ENCODE measurements at places on chromosomes 16 and 17. TPM values are rescaled to one million over a fixed set of nuclear protein-coding genes. Genes with fewer than 3 reads are reported as not detected.
A peak's percentile ranks its signal among the peaks of the same experiment; 100 is the strongest.

- H3K4me1 ChIP-seq = no peaks in the 10 kb centered on the region
- H3K4me3 ChIP-seq = no peak overlapping the region
- DNase-seq = no peak
- H3K36me3 ChIP-seq = no peaks in the 10 kb centered on the region
- H3K27me3 ChIP-seq = no peaks in the 10 kb centered on the region
These were observed 8.9 kb downstream of the MYO15B start for GRCh38 chr17:75596320-75597087.

DNA sequence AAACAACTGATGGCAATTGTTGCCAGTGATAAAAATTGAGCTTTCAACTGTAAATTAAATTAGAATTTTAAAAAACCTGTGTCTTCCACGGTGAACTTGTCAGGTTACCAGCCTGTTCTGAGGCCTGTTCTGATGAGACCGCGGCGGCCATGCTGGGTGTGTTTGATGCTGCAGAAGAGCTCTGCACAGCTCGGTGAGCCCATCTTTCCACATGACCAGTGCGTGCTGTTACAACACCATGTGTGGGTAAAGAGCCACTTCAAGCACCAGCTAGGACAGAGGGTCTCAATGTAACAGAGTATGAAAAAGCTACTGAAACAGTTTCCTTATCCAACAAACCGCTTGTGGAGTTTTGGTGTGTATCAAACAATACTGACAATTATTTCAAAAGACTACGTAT lies 48.5 kb downstream of the RPTOR start:
- no peak overlapping the region for H3K4me3 ChIP-seq
- no peaks in the 10 kb centered on the region for H3K27me3 ChIP-seq
- DNase-seq = no peak
- no peak overlapping the region for H3K27ac ChIP-seq
- H3K4me1 ChIP-seq = peaks cover 58% of the 10 kb centered on the region

DNA sequence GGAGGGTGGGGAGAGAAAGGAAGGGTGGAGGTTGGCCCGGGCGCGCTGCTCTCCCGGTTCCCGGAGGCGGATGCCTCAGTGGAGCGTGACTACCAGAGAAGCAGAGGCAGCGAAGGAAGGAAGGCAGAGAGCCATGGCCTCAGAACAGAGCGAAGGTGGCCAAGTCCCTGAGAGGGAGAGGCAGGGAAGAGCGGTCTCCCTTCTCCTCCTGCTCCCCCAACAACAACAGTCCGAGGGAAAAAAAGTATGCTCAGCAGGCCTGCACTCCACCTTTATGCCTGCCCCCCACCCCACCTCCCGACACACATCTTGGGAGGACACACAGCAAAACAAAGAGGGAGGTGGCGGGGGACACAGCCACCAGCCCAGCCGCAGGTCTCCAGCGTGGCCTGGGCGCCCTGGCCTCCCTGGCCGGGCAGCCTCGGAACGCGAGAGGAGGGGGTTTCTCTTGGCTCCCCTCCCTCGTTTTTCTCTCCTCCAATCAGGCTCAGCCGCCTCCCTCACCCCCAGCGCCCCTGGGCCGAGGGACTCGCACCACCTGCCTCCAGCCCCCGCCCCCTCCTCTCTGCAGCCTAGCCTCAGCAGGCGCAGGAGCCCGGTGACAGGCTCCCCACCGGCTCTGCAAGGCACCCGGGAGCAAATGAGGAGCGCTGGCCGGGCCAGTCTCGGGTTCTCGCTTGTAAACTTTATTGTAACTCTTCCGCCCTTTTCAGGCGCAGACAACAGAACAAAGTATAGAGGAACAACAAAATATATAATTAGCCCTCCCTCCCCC lies 1.1 kb upstream of the HOXB7 start:
- peaks cover 80% of the 10 kb centered on the region for H3K27me3 ChIP-seq
- peaks cover 7% of the 10 kb centered on the region for H3K36me3 ChIP-seq
- H3K4me1 ChIP-seq = peaks cover 34% of the 10 kb centered on the region
- DNase-seq = peak; percentile 72
- H3K4me3 ChIP-seq = peak overlapping the region; percentile 89
- peak overlapping the region; percentile 46 for H3K27ac ChIP-seq

The FGF11 gene
- 9.5 TPM for total RNA-seq

- no peak overlapping the region for H3K27ac ChIP-seq
- peaks cover 2% of the 10 kb centered on the region for H3K4me1 ChIP-seq
- H3K4me3 ChIP-seq = no peak overlapping the region
- no peak for DNase-seq
- peaks cover 43% of the 10 kb centered on the region for H3K27me3 ChIP-seq
These were observed 2.4 kb downstream of the USH1G start for GRCh38 chr17:74920642-74921025.

The SLC2A4 gene
- 0.17 TPM for total RNA-seq

The MRPS34 gene
- 201 TPM for total RNA-seq

The SNX20 gene
- 34.9 TPM for total RNA-seq

- no peaks in the 10 kb centered on the region for H3K36me3 ChIP-seq
- H3K4me3 ChIP-seq = no peak overlapping the region
- DNase-seq = no peak
- peaks cover 49% of the 10 kb centered on the region for H3K4me1 ChIP-seq
- no peaks in the 10 kb centered on the region for H3K27me3 ChIP-seq
- H3K27ac ChIP-seq = no peak overlapping the region
These were observed 23.0 kb downstream of the CDH13 start for GRCh38 chr16:82649766-82650165.

The ABCA9 gene
- 0.07 TPM for total RNA-seq

GRCh38 chr17:32814836-32815235 lies 62.1 kb downstream of the MYO1D start:
- peaks cover 9% of the 10 kb centered on the region for H3K27me3 ChIP-seq
- H3K27ac ChIP-seq = no peak overlapping the region
- H3K4me3 ChIP-seq = no peak overlapping the region
- H3K36me3 ChIP-seq = no peaks in the 10 kb centered on the region
- no peak for DNase-seq

GRCh38 chr16:66972983-66973382 lies 11.9 kb downstream of the CES3 start:
- H3K36me3 ChIP-seq = no peaks in the 10 kb centered on the region
- no peak for DNase-seq
- H3K27ac ChIP-seq = no peak overlapping the region
- H3K27me3 ChIP-seq = no peaks in the 10 kb centered on the region
- H3K4me3 ChIP-seq = no peak overlapping the region
- H3K4me1 ChIP-seq = peaks cover 27% of the 10 kb centered on the region

The NAA38 gene
- total RNA-seq = 47.5 TPM

- H3K4me1 ChIP-seq = peaks cover 25% of the 10 kb centered on the region
- no peak for DNase-seq
- peak overlapping the region; percentile 46 for H3K4me3 ChIP-seq
- no peak overlapping the region for H3K27ac ChIP-seq
- H3K36me3 ChIP-seq = peaks cover 12% of the 10 kb centered on the region
These were observed 1.5 kb upstream of the PSMD3 start for GRCh38 chr17:39979016-39979670.

DNA sequence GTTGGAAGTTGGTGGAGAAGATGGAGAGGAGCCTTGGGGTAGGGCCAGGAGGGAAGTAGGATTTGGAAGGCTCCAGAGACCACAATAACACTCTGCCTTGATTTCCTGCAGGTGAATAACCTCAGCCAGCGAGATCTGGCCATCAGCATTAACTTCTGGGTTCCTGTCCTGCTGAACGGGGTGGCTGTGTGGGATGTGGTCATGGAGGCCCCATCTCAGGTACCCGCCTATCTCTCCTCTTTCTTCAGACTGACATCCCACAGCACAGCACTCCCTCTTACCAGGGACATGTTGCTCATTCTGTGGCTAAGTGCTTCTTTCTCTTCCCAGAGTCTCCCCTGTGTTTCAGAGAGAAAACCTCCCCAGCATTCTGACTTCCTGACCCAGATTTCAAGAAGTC lies 4.9 kb downstream of the COX6A2 start:
- H3K27ac ChIP-seq = peak overlapping the region; percentile 32
- no peak for DNase-seq
- no peak overlapping the region for H3K4me3 ChIP-seq
- H3K4me1 ChIP-seq = peaks cover 37% of the 10 kb centered on the region

GRCh38 chr16:89476811-89477261 lies 13.5 kb downstream of the ANKRD11 start:
- peak overlapping the region; percentile 13 for H3K4me3 ChIP-seq
- peak overlapping the region; percentile 51 for H3K27ac ChIP-seq
- DNase-seq = no peak
- peaks cover 25% of the 10 kb centered on the region for H3K36me3 ChIP-seq

- DNase-seq = no peak
- peaks cover 20% of the 10 kb centered on the region for H3K4me1 ChIP-seq
- peak overlapping the region; percentile 31 for H3K27ac ChIP-seq
- H3K36me3 ChIP-seq = peaks cover 4% of the 10 kb centered on the region
- no peaks in the 10 kb centered on the region for H3K27me3 ChIP-seq
- peak overlapping the region; percentile 14 for H3K4me3 ChIP-seq
These were observed 220.6 kb downstream of the LGALS9B start for GRCh38 chr17:20246692-20247091.

- peaks cover 37% of the 10 kb centered on the region for H3K4me1 ChIP-seq
- no peak overlapping the region for H3K4me3 ChIP-seq
- H3K27ac ChIP-seq = peak overlapping the region; percentile 85
- peaks cover 61% of the 10 kb centered on the region for H3K36me3 ChIP-seq
These were observed 90.3 kb upstream of the CHMP6 start for GRCh38 chr17:80901319-80901718.

GRCh38 chr17:56604691-56605290 lies 11.3 kb downstream of the NOG start:
- peaks cover 17% of the 10 kb centered on the region for H3K4me1 ChIP-seq
- no peaks in the 10 kb centered on the region for H3K36me3 ChIP-seq
- H3K27me3 ChIP-seq = peaks cover 4% of the 10 kb centered on the region
- H3K27ac ChIP-seq = no peak overlapping the region
- no peak for DNase-seq

DNA sequence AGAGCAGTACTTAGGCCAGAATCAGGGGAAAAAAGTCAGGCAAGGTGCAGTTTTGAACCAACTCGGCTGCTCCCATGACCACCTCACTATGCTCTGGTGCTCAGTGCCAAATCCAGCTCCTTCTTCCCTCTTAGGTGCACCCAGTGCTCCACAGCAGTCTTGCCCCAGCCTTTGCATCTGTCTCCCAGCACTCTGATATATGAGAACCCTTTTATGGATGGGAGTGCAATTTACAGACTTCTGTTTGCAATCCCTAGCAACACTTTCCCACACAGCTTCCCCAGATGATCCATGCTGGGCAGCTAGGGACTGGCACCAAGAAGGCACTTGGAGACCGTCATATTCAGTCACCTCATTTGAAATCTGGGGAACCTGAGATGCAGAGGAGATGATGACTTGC lies 267.9 kb upstream of the CCL2 start:
- H3K27ac ChIP-seq = no peak overlapping the region
- H3K4me3 ChIP-seq = no peak overlapping the region
- no peak for DNase-seq
- H3K27me3 ChIP-seq = peaks cover 9% of the 10 kb centered on the region
- no peaks in the 10 kb centered on the region for H3K4me1 ChIP-seq

GRCh38 chr17:13581925-13582324 lies 19.8 kb downstream of the HS3ST3A1 start:
- no peak overlapping the region for H3K4me3 ChIP-seq
- H3K27me3 ChIP-seq = peaks cover 7% of the 10 kb centered on the region
- no peak for DNase-seq
- no peaks in the 10 kb centered on the region for H3K4me1 ChIP-seq

The HOXB6 gene
- total RNA-seq = 0.33 TPM

The TRPV2 gene
- total RNA-seq = 29.6 TPM

DNA sequence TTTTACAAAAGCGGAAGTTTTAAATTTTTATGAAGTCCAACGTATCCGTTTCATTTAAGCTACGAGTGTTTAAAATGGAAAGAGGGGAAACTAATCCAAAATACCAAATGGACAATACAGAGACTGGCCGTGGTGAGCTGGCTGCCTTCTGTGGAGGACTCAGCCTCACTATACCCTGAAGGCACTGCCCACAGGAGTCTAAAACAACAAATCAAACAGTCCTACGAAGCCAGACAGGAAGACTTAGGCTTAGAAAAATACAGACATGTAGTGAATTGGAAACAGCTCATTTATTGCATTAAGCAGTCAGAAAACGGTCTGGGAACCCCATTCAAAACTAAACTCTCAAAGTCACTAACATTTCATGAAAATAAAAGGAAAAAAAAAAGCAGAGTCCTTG lies 75.1 kb downstream of the CYTH1 start:
- H3K27me3 ChIP-seq = no peaks in the 10 kb centered on the region
- no peak overlapping the region for H3K27ac ChIP-seq
- DNase-seq = no peak

The SLFN12 gene
- total RNA-seq = 7.8 TPM

The RPRML gene
- total RNA-seq = not detected

DNA sequence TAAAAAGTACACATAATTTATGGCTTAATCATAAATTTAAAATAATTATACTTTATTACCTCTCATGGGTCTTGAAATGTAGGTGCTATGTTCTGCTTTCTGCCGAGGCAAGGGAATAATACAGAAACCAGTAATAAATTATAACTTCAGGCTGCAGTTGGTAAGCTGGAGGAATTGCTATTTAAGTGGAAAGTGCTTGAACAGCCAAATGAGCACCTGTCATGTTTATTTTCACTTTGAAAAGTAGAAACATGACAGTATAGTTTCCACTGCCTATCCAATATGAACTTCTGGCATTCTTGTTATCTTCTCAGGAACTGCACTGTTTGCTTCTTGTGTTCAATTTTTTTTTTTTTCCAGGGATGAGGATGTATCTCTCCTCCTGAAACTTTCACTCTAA lies 146.0 kb downstream of the FTO start:
- no peak overlapping the region for H3K4me3 ChIP-seq
- H3K27me3 ChIP-seq = no peaks in the 10 kb centered on the region
- H3K36me3 ChIP-seq = peaks cover 14% of the 10 kb centered on the region
- no peak overlapping the region for H3K27ac ChIP-seq
- H3K4me1 ChIP-seq = peaks cover 11% of the 10 kb centered on the region

The PRAC1 gene
- not detected for total RNA-seq

The IL34 gene
- total RNA-seq = not detected

GRCh38 chr17:33284022-33284421 lies 9.1 kb downstream of the ASIC2 start:
- no peak for DNase-seq
- H3K4me1 ChIP-seq = no peaks in the 10 kb centered on the region
- H3K4me3 ChIP-seq = no peak overlapping the region
- no peak overlapping the region for H3K27ac ChIP-seq

DNA sequence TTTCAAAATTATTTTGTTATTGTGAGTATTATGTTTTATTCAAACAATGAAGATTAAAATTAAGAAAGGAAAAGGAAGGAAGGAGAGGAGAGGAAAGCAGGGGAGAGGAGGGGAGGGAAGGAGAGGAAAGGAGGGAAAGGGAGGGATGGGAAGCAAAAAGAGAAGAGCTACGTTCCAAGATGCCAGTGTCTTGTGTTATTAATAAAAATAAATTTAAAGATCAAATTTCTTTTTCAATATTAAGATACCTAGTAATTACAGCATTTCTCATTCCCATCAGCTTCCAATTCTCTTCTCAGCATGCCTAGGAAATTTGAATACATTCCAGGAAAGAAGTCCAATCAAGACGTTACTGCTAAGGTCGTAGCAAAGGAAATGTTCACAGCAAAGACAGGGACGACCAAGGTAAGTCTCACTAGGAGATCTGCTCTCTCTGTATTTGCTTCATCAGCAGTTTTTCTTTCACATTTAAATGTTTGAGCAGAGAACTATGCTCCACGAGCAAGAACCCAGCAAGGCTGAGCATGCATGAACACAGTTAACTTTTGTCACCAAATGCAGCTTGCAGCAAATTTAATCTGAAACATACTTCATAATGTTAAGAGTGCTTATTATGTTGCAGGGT lies 63.3 kb upstream of the HLF start:
- no peaks in the 10 kb centered on the region for H3K36me3 ChIP-seq
- peaks cover 15% of the 10 kb centered on the region for H3K27me3 ChIP-seq
- DNase-seq = no peak
- no peak overlapping the region for H3K27ac ChIP-seq

The LGALS9 gene
- total RNA-seq = 46.4 TPM
